CD4-positive, alpha-beta T cell treated with Interleukin-4 for 4 hours (primary cell): ENCODE measurements at places on chromosomes 7 and 10.

DNA sequence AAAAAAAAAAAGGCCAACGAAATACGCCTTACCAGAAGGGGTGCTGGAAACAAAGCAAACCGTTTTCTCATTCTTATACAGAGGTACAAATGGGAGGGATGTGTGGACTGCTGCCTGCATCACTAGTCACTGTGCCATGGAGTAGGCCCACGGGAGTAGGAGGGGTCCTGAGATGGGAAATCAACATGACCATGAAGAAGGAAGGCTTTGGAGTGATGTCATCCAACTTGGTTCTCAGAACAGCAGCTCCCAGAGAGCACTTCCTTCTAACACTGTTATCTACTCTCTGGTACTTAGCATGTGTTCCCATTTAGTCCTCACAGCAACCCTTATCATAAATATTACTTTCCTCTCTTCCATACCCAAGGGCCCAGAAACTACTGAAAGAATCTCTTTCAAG is 60.0 kb upstream of the LRGUK start:
- no peak for DNase-seq

- DNase-seq: no peak
Observed at GRCh38 chr7:116226664-116227063, 16.3 kb downstream of the TES start.

GRCh38 chr7:24284699-24285506 is 913 bp downstream of the NPY start:
- DNase-seq: no peak

GRCh38 chr7:159093351-159093971 is 51.2 kb downstream of the VIPR2 start:
- no peak for DNase-seq

- no peak for DNase-seq
Observed at GRCh38 chr7:45967591-45968157, 46.6 kb upstream of the IGFBP3 start.

DNA sequence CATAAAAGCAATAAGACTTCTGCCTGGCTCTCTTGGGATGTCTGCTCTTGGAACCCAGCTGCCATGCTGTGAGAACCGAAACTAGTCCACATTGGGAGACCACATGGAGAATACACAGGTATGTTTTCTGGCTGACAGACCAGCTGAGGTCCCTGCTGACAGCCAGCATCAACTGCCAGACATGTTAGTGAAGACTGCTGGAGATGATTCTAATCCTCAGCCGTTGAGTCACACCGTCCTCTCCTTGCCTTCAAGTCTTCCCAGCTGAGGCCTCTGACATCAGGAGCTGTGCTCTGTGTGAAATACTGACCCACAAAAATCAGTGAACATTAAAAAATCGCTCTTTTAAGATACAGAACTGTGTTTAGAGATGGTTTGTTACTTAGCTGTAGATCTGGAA is 36.9 kb upstream of the AGR2 start:
- DNase-seq: no peak

DNA sequence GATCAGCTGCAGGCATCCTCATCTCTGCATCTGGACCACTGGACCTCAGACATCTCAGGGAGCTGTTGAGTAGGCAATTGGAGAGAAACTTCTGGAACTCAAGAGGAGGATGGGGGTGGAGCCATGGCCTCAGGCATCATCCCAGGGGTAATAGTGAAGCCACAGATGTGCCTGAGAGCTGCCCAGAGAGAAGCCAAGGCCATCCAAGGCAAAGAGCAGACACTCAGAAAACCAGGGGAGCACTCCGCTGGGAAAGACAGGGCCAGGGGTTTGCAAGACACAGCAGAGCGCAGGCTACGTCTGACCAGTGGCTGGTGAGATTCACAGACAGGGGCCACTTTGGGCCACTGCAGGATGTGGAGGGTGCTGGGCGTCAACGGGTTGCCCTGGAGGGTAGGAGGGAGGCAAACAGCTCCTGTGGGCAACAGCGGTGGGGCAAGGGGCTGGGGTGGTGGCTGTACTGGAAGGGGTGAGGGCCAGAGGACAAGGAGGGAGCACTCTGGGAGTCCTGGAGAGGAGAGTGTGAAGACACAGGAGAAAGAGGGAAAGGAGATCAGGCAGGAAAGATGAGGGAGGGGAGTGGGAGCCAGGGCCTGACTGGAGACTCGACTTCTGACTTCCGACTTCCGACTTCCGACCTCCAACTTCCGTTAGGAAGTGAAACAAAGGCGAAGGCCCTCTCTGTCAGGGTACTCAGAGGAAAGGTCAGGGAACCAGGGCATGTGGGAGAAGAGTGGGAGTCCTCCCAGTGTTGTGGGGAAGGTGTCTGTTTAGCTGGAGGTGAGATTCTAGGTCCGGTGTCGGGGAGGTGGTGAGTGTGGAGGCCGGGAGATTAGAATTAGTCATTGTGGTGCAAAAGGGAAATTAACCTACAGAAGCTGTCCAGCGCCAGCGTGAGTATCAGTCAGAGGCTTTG is 69.7 kb upstream of the ANTXRL start:
- no peak for DNase-seq

- DNase-seq: no peak
Observed at GRCh38 chr7:128373606-128374005, 12.1 kb upstream of the PRRT4 start.

- no peak for DNase-seq
Observed at GRCh38 chr10:53406532-53406931, 633.9 kb upstream of the MBL2 start.

- DNase-seq: no peak
Observed at GRCh38 chr10:84988011-84988410, 659.6 kb downstream of the CCSER2 start.

- no peak for DNase-seq
Observed at GRCh38 chr10:14839305-14839695, 1.2 kb downstream of the HSPA14 start.

- no peak for DNase-seq
Observed at GRCh38 chr7:99500637-99501009, 542 bp upstream of the ZNF394 start.

- DNase-seq: no peak
Observed at GRCh38 chr7:123709525-123709924, 39.3 kb downstream of the WASL start.

DNA sequence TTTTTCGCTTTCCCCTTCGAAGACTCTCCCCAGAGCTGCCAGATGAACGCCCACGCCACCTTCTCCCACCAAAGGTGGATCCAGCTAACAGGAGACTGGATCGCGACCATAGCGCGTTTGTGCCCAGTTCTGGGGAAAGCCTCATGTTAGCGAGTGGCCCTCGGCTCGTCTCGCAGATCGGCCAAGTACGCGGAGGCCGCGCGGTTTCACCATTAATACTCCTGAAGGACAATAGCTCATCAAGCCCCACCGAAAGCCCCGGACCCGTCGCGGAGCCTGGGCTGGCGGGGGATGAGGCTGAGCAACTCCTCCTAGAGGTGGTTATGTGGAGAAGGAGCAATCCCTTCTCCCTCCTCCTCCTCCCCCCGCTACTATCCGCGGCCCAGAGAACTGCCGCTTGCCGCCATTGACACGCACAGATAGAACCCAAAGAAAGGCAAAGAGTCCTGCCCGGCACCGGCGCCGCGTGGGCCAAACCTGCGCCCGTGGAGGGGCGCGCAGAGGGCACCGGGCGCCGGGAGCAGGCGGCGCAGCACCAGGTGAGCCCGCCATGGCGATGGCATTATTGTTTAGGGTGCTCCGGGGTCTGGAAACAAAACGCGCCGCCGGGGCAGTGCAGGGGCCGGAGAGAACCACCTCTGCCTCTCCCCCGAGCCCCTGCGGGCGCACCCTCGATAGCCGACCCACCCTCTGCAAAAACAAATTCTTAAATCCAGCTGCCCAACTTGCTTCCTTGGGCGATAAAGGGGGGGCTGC is at the start of gene MACROH2A2:
Gene MACROH2A2 (plus strand): TSS at position 385 of the 756 bp plus-strand sequence. CDS start 22,813 bp downstream, outside the sequence.
- DNase-seq: no peak

- DNase-seq: no peak
Observed at GRCh38 chr10:86361156-86362128, 5.2 kb downstream of the GRID1 start.

- DNase-seq: no peak
Observed at GRCh38 chr7:25427721-25428120, 199.4 kb upstream of the NPVF start.

DNA sequence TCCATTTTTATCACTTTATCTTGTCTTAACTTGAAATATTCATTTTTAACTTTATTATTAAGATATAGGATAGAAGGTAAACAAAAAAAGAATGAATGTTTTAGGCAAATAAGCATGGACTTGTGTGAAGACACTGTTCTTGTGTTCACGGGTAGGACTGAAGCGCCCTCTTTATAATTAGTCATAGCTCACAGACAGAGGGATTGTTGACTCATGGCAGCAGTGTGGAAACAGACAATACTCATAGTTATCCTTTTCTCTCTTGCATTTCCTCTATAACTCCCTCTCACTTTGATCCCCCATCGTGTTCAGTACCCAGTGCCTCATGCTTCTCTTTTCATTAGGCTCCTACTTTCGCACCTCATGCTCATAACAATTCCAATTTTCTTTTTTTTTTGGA is 731.8 kb downstream of the PHTF2 start:
- no peak for DNase-seq

DNA sequence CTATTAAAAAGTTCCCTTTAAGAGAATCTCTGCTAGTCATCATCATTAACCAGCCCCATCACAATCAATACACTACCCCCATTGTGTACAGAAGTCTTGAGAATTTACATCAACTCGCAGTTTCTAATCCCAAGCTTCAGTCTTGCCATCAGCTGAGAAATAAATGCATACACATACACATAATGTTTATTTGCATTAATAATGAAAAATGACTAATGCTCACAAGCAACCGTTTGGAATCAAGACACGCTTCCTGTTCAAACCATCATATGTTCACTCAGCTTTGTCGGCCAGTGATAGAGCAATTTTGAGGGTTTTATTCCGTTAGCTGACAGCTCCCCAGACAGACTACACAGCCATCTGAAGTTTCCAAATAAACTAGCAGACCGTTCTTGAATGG is 287.1 kb downstream of the SFMBT2 start:
- no peak for DNase-seq

- no peak for DNase-seq
Observed at GRCh38 chr10:131469551-131469950, 158.0 kb upstream of the TCERG1L start.
